ENCODE measurements at places on chromosomes 11 and 22.

DNA sequence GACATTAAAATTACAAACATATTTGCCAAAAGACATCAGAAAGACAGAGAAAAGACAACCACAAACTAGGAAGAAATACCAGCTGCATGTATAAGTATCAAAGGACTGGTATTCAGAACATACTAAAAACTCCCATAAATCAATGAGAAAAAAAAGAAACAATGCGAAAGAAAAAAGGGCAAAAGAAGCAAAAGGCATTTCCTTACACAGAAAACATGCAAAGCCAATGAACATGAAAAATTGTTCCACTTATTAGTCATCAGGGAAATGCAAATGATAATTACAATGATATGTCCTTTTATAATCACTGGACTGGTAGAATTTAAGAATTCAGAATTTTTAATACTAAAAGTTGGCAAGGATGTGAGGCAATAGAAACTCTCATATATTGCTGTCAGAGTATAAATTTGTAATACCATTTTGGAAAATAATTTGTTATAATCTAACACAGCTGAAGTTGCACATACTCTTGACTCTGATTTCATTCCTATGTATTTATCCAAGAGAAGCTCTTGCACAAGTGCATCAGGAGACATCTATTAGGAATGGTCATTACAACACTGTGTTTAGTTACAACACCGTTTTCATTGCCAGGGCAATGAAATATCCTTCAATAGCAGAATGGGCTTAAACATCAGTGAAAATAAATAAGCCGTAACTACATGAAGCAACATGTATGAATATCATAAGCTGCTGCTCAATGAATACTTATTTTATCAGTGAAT, 279.7 kb downstream of the SWAP70 start:
- no peak for DNase-seq

DNA sequence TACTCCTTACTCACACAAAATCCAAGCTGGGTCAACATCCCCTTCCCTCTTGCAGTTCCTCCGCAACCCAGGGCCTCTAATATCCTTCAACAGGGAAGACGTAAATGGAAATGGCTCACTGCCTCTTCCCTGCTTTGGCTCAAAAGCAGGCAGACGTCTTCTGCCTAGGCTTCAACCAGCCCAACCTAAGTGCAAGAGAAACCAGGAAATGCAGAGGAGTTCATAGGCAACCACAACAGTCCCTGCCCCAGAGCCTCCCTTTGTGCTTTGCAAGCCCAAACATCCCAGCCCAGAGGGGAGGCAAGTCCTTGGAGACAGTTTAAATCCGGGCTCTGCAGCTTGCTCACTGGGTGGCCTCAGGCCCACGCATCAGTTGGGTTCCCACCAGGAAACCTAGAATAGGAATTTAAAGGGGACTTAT, 33.3 kb downstream of the CD6 start:
- no peak for DNase-seq

DNA sequence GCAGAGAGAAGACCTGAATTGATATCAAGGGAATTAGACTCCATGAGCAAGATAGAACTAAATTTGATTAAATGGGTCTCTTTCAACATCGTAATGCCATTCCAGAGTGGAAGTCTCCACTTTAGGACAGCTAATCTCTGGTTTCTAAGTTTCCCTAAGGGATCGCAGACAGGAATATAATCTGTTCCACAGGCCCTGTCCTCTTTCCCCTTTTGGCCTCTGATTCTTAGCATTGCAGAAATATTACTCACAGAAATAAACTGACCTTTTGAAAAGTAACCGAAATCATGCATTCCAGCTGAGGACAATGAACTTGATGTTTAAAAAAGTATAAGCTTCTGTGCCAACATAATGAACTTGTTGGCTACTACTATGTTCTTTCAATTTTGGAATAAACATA, 227.8 kb downstream of the ETS1 start:
- DNase-seq, result no peak

DNA sequence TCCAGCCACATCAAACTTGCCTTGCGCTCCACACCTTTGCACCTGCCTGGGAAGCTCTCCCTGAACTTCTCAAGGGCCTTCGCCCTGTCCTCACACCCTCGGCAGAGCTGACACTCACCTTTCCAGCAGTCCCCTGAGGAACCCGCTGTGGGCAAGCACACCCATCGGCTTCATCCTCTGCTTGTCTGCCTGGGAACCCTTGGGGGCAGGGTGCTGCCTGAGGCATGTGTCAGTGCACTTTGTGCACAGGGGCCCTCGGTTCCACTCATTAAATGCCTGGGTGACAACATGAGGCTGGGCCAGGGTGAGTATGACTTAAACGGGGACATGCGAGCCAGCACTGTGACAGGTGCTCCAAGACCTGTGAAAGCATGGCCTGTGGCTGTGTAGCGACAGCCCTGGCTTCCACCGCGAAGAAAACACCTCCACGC, 2.6 kb upstream of the LRFN4 start:
- no peak for DNase-seq

DNA sequence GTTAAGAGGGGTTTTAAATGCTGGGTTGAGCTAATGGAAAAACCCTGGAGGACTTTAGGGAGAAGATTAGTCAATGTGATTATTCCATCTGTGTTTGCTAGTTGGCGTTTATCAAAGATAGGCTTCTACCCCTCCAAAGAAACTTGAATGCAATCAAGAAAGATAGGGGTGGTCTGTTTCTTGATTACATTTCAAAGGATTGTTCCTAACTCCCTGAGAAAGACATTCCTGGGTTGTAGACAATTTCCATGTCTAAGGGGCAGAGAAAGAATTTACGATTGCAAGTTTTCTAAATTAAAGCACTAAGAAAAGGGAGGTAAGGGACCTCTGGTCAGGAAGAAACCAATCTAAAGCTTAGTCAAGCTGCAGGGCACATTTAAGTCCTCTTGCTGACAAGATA, 2268.7 kb downstream of the LRRC4C start:
- DNase-seq, result no peak

GRCh38 chr22:39293766-39294368, 25.6 kb downstream of the RPL3 start:
- no peak for DNase-seq

GRCh38 chr11:78925387-78925786, 350.7 kb upstream of the NARS2 start:
- DNase-seq, result no peak

Data from NCI-H345 (cell line).